Peyer's patch (tissue), 4 donors: ENCODE measurements at places on chromosomes 16 and 17. TPM values are rescaled to one million over a fixed set of nuclear protein-coding genes. Genes with fewer than 3 reads are reported as not detected.
A peak's percentile ranks its signal among the peaks of the same experiment; 100 is the strongest.

- no peaks in the 10 kb centered on the region for H3K4me1 ChIP-seq
- H3K27ac ChIP-seq = no peak overlapping the region
- H3K27me3 ChIP-seq = no peaks in the 10 kb centered on the region
- H3K4me3 ChIP-seq = no peak overlapping the region
Measured at GRCh38 chr17:70934835-70935234, 765.5 kb downstream of the KCNJ2 start.

DNA sequence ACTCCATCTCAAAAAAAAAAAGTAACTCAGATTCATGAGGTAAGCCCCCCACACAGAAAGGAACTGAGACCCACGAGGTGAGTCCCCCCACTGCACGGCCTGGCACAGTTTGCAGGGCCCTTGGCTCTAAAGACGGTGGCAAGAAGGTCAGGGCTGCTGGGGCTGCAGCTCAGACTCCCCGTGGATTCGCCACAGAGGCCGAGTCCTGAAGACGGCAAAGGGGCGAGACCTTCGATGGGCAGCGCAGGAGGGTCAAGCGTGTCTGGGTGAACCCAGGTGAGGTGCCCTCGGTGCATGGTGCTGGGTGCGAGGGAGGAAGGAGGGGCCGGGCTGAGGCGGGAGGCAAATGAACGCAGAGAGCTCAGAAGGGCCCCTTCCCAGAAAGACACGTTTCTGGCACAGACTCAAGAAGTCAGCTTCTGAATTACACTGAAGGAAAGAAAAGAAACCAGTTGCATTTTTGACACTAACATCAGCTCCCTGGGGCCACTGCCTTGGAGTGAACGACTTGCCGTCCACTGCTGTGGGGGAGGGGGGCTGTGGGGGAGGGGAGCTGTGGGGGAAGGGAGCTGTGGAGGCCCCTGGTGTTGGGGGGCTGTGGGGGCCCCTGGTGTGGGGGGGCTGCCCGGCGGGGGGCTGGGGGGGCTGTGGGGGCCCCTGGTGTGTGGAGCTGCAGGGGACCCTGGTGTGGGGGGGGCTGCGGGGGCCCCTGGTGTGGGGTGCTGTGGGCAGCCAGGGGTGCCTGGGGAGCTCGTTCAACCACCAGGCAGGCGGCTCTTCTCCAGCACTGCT, 69.8 kb upstream of the METRNL start:
- H3K27me3 ChIP-seq = no peaks in the 10 kb centered on the region
- no peak overlapping the region for H3K27ac ChIP-seq
- no peaks in the 10 kb centered on the region for H3K4me1 ChIP-seq
- no peaks in the 10 kb centered on the region for H3K36me3 ChIP-seq
- H3K4me3 ChIP-seq = no peak overlapping the region

DNA sequence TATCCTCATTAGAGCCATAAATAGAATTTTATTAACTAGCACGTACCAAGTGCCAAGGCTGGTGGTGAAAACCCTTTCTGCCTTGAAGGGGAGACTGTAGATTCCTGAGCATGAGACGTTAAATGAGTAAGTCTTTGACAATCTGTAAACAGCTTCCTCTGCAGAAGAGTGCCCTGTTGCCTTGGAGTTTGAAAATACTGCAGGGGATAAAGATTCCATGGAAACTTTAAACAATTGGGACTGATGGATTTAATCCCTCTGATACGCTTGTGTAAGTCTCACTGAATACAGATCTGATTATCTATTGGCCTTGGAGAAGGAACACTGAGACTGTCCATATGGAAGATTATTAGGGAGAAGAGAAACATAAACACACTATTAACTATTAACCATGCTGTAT, 1053.4 kb upstream of the RBFOX1 start:
- no peak overlapping the region for H3K4me3 ChIP-seq
- H3K4me1 ChIP-seq = no peaks in the 10 kb centered on the region
- H3K27me3 ChIP-seq = no peaks in the 10 kb centered on the region
- no peak for DNase-seq
- no peaks in the 10 kb centered on the region for H3K36me3 ChIP-seq
- no peak overlapping the region for H3K27ac ChIP-seq

DNA sequence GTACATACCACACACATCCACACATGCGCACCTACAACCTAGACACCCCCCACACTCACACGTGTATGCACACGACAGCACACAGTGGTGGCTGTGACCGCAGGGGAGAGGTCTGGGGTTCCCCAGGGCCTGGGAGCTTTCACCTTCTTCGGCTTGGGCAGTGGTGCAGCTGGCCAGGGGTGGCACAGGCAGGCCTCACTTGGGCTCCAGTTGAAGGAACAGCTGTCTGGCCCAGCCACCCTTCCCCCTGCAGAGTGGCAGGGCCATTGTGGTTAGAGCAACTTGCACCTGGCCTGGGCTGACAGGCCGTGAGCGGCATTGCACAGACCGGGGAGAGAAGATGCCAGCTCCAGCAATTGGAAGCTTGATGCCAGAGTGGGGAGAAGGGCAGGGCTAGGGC, 114.5 kb upstream of the GSE1 start:
- no peaks in the 10 kb centered on the region for H3K4me1 ChIP-seq
- no peak for DNase-seq
- H3K27ac ChIP-seq = no peak overlapping the region
- H3K4me3 ChIP-seq = no peak overlapping the region
- no peaks in the 10 kb centered on the region for H3K27me3 ChIP-seq

GRCh38 chr16:11256661-11257130, 692 bp upstream of the SOCS1 start:
- DNase-seq = peak; percentile 81
- peak overlapping the region; percentile 83 for H3K4me3 ChIP-seq
- no peaks in the 10 kb centered on the region for H3K36me3 ChIP-seq
- H3K27ac ChIP-seq = peak overlapping the region; percentile 99
- peaks cover 9% of the 10 kb centered on the region for H3K4me1 ChIP-seq

DNA sequence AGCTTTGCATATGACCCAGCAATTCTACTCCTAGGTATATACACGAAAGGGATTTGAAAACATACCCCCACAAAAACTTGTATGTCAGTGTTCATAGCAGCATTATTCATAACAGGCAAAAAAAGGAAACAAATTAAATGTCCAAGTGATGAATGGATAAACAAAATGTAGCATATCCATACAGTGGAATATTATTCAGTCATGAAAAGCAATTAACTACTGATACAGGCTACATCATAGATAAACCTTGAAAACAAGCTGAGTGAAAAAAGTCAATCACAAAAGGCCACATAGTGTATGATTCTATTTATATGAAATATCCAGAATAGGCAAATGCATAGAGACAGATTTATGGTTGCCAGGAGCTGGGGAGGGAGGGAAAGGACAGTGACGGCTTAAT, 676 bp downstream of the EME1 start:
- H3K4me3 ChIP-seq = no peak overlapping the region
- H3K36me3 ChIP-seq = no peaks in the 10 kb centered on the region
- no peaks in the 10 kb centered on the region for H3K27me3 ChIP-seq
- no peak for DNase-seq

GRCh38 chr16:9625122-9625521, 533.7 kb downstream of the HAPSTR1 start:
- no peak for DNase-seq
- H3K4me3 ChIP-seq = no peak overlapping the region
- no peaks in the 10 kb centered on the region for H3K36me3 ChIP-seq
- H3K4me1 ChIP-seq = no peaks in the 10 kb centered on the region

DNA sequence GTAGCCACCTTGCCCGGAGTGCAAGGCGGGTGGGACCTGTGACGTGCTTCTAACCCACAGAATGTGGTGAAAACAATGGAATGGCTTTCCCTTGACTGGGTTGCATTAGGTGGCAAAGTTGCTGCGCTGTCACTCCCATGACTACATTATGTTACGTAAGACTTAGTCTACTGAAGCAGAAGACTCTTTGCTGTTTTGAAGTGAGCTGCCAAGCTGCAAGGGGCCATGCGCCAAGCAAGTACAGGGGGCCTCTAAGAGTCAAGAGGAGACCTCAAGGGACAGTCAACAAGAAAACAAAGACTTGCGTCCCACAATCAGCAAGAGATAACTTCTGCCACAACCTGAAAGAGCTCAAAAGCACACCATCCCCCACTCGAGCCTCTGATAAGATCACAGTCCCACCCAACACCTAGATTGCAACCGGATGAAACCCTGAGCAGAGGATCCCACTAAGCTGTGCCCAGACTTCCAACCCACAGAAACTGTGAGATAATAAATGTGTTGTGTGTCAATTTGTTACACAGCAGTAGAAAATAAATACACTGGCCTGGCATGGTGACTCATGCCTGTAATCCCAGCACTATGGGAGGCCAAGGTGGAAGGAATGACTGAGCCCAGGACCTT, 16.5 kb downstream of the ANKRD11 start:
- no peaks in the 10 kb centered on the region for H3K27me3 ChIP-seq
- no peak overlapping the region for H3K4me3 ChIP-seq
- DNase-seq = no peak

GRCh38 chr17:72470121-72470705, 349.4 kb downstream of the SOX9 start:
- H3K27ac ChIP-seq = no peak overlapping the region
- no peaks in the 10 kb centered on the region for H3K36me3 ChIP-seq
- H3K27me3 ChIP-seq = no peaks in the 10 kb centered on the region

- DNase-seq = no peak
- no peak overlapping the region for H3K4me3 ChIP-seq
- no peaks in the 10 kb centered on the region for H3K36me3 ChIP-seq
Measured at GRCh38 chr17:79690466-79690865, 40.3 kb upstream of the ENPP7 start.

DNA sequence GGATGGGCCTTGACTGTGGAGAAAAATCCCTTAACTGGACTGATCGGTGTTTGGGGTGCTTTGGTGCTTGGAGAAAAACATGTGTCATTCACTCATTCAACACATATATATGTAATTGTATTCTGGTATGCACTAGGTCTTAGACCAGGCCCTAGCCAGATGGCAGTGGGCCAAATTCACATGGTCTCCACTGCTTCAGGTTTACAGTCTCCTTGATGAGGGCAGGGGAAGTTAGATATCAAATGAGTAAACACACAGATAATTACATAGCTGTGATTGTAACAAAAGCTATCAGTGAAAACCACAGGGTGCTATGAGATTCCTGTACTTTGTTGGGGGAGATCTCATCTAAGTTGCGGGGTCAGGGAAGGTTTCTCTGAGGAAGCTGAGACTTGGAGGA, 78.8 kb downstream of the WWP2 start:
- peak; percentile 64 for DNase-seq
- H3K4me3 ChIP-seq = no peak overlapping the region
- H3K27ac ChIP-seq = peak overlapping the region; percentile 73
- no peaks in the 10 kb centered on the region for H3K36me3 ChIP-seq

GRCh38 chr16:87835882-87836331, 33.4 kb downstream of the SLC7A5 start:
- no peak for DNase-seq
- H3K27me3 ChIP-seq = no peaks in the 10 kb centered on the region
- H3K27ac ChIP-seq = no peak overlapping the region
- peaks cover 12% of the 10 kb centered on the region for H3K4me1 ChIP-seq
- H3K4me3 ChIP-seq = no peak overlapping the region

- no peaks in the 10 kb centered on the region for H3K27me3 ChIP-seq
- H3K36me3 ChIP-seq = no peaks in the 10 kb centered on the region
- no peaks in the 10 kb centered on the region for H3K4me1 ChIP-seq
- H3K27ac ChIP-seq = no peak overlapping the region
- no peak overlapping the region for H3K4me3 ChIP-seq
- DNase-seq = no peak
Measured at GRCh38 chr16:72739577-72739976, 308.4 kb downstream of the ZFHX3 start.

DNA sequence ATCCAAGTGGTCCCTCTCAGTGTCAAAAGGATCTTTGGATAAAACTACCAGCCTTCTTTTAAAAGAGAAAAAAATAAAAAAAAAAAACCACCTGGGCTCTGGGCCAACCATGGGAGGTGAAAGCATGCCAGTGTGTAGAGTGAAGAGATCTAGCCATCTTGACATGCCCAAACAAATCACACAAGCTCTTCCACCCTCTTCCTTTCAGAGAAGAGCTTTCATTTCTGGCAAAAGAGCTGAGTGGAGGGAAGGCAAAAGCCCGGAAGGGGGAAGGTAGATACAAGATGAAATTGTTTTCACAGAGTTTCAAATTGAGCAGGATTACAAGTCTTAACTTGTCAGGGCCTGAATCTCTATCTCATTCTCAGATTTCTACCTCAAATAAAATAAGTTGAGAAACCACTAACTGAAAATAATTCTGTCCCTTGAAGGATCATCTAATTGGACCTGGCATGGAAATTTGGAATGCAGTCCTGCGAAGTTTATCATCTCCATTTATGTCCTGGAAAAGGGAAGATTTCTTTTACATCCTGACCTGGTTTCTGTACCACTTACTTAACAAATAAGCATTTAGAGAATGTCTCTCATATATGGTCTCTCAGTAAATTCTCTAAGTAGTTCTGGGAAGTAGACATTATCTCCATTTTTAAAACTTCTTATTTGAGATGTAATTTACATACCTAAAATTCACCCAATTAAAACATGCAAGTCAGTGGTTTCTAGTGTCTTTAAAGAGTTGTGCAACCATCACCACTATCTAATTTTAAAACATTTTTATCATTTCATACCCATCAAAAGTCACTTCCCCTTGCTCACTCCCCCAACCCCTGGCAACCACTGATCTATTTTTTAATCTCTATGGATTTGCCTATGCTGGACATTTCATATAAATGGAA, 93.7 kb downstream of the TANGO6 start:
- no peak overlapping the region for H3K27ac ChIP-seq
- no peaks in the 10 kb centered on the region for H3K27me3 ChIP-seq
- no peaks in the 10 kb centered on the region for H3K4me1 ChIP-seq
- H3K4me3 ChIP-seq = no peak overlapping the region
- no peaks in the 10 kb centered on the region for H3K36me3 ChIP-seq

The KRT9 gene
- total RNA-seq = not detected
